Psoas muscle (tissue), 8 donors: ENCODE measurements at places on chromosomes 12 and 14. TPM values are rescaled to one million over a fixed set of nuclear protein-coding genes. Genes with fewer than 3 reads are reported as not detected.

DNA sequence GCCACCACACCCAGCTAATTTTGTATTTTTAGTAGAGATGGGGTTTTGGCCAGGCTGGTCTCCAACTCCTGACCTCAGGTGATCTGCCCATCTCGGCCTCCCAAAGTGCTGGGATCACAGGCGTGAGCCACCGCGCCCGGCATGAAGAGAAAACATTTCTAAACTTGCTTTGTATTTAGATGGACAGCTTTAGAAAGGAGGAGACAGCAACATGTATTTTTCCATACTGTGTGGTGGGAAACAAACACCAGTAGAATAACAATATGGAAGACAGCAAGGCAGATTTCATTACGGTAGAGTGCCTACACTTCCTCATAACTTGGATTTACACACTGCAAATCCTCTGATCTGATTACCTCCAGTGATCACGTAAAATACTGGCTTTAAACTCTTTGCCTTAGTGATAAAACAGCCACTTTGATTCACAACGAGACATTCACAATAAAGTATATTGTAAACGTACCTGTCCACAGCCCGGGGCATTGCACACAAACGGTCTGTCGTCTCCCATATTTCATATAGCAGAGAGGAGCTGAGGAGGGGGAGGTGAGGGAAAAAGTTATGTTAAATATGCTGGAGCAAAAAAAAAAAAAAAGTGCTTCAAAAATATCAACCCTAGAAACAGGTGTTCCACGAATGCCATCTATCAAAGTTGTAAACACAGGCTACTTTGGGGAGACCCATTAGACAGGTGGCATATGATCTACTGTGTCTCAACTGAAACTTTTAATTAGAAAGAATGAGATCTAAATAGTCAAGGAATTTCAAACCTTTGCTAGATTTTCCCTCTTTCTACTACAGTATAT lies 25.5 kb downstream of the ATF7 start:
- DNase-seq: no peak

- no peak for DNase-seq
Measured at GRCh38 chr14:95547272-95547625, 12.4 kb downstream of the GLRX5 start.

- no peak for DNase-seq
Measured at GRCh38 chr12:122021193-122021821, 377 bp upstream of the BCL7A start.

- no peak for DNase-seq
Measured at GRCh38 chr14:106455026-106455425, 928.6 kb downstream of the TMEM121 start.

- no peak for DNase-seq
Measured at GRCh38 chr12:117818400-117818799, 150.4 kb downstream of the KSR2 start.

- no peak for DNase-seq
Measured at GRCh38 chr14:20144820-20145219, 6.2 kb downstream of the OR4N5 start.

- DNase-seq: no peak
Measured at GRCh38 chr12:47273191-47273626, 193.4 kb upstream of the AMIGO2 start.

- DNase-seq: no peak
Measured at GRCh38 chr12:3371018-3371417, 120.0 kb upstream of the PRMT8 start.

DNA sequence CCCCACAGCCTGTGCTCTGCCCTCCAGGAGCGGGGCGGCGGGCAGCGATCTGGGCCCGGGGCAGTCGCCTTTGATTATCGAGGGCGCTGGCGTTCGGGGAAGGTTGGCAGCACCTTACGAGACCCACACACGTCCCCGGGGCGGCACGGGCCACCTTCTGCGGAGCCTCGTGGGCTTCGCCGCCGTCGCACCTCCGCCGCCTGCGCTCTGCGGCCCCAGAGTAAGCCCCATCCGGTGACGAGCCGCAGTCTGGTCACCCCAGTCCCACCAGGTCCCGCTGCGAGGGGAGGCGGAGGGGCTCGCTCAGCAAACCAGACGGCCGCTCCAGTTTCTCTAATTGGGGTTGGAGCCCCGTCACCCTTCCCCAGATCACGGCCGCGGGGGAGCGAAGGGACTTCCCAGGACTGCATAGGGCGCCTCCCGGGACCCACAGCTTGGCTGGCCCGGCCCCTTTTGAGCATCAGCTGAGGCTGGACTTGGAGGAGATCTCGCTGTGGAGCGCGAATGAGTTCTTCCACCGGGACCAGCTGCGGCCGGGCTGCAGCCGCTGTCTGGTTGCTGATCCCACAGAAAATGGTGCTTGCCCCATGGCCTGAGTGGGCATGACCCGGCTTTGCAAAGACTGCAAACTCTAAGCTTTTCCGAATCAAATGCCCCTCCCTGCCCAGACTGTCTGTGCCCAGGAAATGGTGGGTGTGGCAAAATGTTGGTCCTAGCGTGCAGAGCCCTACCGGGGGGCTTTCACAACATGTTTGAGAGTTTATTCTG lies 560 bp downstream of the LGALS3 start:
- DNase-seq: peak; percentile 84

The KLHL33 gene
- polyA plus RNA-seq: 2.8 TPM

The TEX52 gene
- not detected for polyA plus RNA-seq

The CLEC2A gene
- not detected for polyA plus RNA-seq

The TDP1 gene
- 7.0 TPM for polyA plus RNA-seq
